ENCODE measurements at places on chromosomes 5 and 9.

GRCh38 chr9:134189470-134190231 is 25.3 kb upstream of the RNU6ATAC start:
- DNase-seq, result no peak

- DNase-seq, result no peak
Observed at GRCh38 chr5:160054047-160054446, 45.1 kb downstream of the TTC1 start.

- DNase-seq, result no peak
Observed at GRCh38 chr5:16877267-16877935, 58.7 kb downstream of the MYO10 start.

DNA sequence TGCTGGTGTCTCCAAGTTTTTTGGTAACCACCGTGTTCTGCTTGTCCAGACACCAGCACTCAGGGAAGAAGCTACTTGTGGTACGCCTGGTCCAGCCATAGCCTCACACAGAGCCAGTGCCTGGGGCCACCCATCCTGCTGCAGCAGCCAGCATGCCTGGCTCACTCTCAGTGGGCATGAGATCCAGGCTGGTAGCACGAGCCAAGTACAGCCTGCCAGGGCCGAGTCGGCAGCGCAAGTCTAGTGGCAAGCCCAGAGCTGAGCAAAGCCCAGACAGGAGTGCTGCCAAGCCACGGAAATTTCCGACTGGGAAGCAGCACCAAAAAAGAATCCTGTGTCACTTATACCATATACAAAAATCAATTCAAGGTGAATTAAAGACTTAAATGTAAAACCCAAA is 36.3 kb upstream of the FBXL17 start:
- DNase-seq, result no peak

DNA sequence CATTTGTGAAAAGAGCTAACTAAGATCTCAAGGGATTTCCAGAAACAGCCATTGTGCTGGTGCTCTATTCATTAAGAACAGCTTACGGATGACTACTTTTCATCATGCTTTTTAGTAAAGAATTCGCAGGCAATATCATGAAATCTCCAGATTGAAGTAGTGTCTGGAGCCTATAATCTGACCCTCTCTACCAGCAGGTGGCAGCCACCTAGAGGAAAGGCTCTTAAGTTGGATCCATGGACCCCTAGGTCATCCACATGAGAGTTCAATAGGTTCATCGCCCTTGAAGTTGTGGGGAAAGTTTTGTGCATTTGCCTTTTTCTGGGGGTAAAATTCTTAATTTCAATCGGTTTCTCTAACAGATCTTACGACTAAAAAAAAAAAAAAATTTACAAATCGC is 82.3 kb downstream of the SLC1A3 start:
- DNase-seq, result peak; percentile 44

DNA sequence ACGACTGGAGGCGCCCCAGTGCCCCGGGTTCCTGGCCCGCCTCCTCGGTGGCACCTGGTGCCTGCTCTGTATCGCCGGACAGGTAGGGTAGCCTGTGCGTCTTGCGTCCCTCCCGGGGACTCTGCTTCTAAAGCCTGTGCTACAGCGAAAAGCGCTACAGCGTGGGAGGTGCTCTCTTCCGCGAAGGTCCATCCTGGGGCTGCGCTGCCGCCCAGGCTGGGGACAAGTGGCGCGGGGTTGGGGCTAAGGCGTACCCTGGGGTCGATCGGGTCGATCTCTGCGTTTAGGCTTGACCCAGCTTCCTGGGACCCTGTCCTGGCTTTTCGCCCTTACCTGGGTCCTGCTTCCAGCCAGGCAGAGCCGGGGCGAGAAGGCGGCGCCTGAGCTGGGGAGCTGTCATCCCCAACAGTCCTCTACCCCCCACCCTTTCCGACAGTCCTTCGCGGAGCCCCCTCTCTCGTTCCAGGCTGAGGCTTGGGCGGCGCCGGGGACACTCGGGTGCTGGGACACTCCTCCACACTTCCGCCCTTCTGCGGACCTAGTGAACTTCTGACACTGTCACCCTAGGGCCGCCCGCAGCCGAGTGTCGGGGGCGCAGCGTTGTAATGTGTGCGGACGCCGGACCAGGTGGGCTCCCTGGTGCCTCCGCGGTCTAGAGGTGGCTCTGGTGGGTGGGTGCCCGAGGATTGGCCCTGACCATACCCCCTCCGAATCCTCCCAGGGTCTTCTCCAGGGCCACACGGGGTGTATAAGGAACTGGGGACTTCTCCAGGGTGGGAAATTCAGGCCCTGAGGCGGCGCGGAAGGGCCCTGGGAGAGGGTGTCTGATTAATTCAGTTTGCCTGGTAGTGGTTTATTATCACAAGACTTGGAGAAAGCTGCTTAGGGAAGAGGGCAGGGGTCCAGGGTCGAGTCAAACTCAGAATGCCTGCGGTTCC is 328.2 kb downstream of the SH3GL2 start:
- no peak for DNase-seq

- DNase-seq, result no peak
Observed at GRCh38 chr5:66230551-66230950, 86.5 kb downstream of the SREK1 start.

- DNase-seq, result no peak
Observed at GRCh38 chr9:16950051-16950450, 79.6 kb upstream of the BNC2 start.

- no peak for DNase-seq
Observed at GRCh38 chr9:125511789-125512660, 195.0 kb downstream of the MAPKAP1 start.

- DNase-seq, result no peak
Observed at GRCh38 chr9:38708759-38709158, 11.2 kb downstream of the FAM240B start.

GRCh38 chr9:89001917-89002540 is 10.8 kb downstream of the S1PR3 start:
- DNase-seq, result no peak

- no peak for DNase-seq
Observed at GRCh38 chr9:112295174-112295573, 38.2 kb downstream of the PTBP3 start.

DNA sequence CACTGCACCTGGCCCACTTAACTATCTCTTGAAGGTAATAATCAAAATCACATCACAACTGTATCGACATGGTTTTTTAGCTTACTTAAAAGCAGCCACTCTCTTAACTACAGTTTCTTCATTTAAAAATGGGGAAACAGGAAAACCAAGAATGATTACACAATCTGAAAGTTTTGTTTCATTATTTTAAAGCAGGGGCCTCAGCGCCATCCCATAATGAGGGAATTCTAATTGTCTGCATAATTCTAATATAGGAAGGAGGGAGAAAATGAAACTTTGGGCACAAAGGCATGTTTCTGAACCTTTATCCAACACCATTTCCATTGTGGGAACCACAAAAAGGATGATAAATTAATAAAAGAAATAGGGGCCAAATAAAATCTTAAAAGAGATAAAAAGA is 7.6 kb downstream of the HACD4 start:
- peak; percentile 81 for DNase-seq

DNA sequence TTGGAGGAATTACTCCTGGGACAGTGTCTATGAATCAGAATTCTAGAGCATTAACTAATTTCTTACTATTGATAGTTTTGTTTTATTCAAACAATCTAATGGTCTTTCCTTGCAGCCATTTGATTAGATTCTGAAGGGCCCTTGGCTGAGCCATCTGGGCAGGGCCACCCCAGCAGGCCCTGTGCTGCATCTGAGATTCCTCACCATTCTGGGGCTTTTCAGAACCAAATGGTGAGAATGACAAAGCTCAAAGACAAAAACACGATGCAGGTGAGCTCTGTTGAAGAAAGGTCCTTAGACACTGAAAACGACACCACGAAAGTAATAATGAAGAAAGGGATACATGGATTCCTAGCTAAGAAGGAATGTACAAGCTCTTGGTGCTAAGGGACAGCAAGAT is 321.0 kb upstream of the IRX4 start:
- no peak for DNase-seq

DNA sequence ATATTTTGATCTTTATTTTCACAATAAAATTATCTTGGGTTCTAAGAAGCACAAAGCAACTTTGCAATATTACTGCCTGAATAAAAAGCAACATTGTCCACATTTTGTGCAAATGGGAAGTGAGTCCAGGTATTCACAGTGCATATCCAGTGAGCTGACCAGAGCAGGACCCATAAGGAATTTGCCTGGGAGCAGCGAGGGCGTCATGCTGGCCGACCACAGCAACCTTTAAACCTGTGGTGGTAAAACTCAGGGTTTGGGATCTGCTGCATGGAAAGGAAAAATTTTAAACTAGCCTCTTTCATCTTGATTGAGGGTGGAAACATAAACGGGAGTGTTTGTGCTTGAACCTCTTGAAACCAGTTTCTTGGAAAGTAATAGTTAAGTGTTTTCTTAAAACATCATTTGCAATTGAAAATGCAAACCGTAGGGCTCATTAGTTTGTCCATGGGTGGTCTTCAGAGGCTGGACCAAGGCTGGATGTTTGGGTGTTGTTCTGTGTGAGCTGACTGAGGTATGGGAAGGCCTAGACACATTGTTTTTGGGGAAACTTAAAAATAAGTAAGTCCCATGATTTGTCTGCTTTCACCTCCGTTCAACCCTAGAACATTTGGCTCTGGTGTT is 85.0 kb upstream of the ANKH start:
- no peak for DNase-seq

DNA sequence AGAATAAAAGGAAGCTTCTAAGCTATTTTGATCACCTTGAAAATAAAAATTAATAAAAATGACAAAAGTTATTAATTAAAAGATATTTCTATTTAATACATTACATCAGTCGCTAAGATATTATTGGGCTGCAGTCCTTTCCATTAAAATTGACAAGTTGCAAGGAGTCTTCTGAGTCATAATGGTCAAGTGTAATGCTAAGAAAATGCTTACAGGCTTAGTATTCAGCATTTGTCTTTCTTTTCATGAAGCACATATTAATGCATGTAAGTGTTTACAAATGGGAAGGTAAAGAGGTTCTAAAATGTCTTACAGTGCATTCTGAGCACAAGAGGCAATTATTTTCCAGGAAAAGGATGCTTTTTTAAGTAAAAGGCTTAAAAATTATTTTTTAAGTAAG is 17.3 kb downstream of the SPINK9 start:
- DNase-seq, result no peak

- DNase-seq, result no peak
Observed at GRCh38 chr5:179599100-179599499, 24.4 kb downstream of the HNRNPH1 start.

DNA sequence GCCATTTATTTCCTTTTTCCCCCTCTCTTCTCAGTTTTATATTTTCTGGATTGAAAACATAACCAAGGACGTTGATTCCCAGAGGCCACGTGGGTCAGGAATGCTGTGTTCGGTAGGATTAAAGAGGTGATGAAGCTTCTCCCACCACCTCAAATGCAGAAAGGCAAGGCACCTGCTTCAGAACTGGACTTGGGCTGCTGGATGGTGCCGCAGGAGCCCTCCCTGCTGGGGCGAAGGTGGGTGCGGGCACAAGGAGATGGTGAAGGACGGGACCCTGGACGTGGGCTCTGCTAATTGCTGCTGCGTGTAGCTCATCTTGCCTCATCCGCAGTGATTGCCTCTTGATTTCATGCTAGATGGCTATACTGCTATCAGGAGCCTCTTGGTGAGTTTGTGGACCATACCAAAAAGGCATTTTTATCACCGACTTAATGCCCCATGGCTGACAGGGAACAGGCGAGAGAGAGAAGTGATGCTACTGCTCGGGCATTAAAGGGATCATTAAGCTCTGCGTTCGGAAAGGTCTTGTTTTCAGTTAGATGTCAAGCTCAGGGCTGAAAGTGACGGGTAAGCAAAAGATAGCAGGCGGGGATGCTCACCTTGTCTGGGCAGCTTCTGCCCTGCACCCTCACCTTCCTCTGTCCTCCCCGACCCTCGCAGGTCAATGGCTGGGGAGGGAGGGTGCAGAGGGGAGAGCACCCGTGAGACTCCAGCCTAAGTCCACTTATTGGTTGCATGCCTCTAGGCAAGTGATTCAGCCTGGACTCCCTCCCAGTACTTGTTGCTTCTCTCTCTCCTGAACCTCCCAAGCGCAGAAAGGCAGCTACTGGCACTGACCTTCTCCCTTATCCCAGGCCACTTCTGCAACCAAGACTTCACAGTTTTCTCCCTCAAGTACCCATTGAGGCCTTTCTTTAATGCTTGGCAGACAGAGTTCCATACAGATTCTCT is 71.6 kb upstream of the FSTL4 start:
- no peak for DNase-seq

- peak; percentile 90 for DNase-seq
Observed at GRCh38 chr5:170393235-170393634, 4.1 kb upstream of the KCNMB1 start.

- no peak for DNase-seq
Observed at GRCh38 chr5:124634741-124635323, 111.6 kb downstream of the ZNF608 start.

- no peak for DNase-seq
Observed at GRCh38 chr5:139848508-139849100, 53.0 kb downstream of the PSD2 start.

- DNase-seq, result no peak
Observed at GRCh38 chr5:89542736-89543135, 659.8 kb upstream of the MEF2C start.

DNA sequence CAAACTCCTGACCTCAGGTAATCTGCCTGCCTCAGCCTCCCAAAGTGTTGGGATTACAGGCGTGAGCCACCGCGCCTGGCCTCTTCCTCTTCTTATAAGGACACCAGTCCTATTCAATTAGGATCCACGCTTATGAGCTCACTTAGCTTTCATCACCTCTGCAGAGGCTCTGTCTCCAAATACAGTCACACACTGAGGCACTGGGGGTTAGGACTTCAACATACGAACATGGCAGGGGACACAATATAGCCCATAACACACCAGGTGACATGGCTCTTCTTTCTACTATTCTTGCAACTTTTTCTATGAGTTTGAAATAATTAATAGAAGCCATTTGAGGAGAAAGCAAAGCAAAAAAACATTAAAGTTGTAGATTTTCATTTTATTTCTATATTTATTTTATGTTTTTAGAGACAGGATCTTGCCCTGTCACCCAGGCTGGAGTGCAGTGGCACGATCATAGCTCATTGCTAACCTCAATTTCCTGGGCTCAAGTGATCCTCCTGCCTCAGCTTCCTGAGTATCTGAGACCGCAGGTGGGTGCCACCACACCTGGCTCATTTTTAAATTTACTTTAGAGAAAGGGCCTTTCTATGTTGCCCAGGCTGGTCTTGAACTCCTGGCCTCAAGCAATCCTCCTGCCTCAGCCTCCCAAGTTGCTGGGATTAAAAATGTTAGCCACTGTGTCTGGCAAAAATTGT is 6.0 kb upstream of the PRRT1B start:
- DNase-seq, result no peak

GRCh38 chr5:138330813-138331448 is 673 bp downstream of the CDC25C start:
- DNase-seq, result no peak

All from suppressor macrophage treated with lipopolysaccharide for 1 hour (primary cell).